DMS153 (cell line): ENCODE measurements at places on chromosomes 1 and 21.

DNA sequence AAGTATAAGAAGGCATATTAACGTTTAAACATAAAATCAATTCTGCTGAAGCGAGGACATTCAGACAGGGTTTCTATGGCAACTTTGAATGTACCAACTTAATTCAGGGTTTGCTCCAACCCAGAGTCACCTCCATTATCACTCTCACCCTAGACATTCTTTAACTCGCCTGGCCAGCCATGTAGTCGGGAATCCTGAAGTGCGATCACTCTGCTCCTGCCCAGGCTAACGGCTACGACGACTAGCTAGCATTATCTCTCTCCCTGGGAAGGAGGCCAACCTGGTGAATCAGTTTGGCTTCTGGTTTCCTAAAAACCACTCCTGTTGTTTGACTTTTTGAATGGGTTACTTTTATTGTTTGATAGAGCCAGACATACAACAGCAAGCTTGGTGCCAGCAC lies 38.9 kb upstream of the ZBTB18 start:
- peak; percentile 21 for DNase-seq

DNA sequence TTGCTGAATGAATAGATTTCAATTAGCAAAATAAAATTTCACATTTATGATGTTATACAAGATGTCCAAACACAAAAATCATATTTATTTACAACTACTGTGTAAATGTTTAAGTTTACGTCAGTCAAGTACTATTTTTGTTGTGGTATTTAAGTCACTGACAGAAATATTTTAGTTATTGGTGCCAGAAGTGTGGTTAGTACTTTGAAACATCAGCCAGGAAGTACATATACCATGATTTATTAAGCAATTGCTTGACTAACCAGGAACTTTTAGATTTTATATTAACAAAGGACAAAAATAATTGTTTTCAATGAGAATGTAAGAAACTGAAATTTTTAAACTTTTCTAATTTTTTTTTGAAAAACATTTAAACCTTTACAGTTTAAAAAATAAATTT lies 2.4 kb upstream of the FCRL4 start:
- DNase-seq = no peak

DNA sequence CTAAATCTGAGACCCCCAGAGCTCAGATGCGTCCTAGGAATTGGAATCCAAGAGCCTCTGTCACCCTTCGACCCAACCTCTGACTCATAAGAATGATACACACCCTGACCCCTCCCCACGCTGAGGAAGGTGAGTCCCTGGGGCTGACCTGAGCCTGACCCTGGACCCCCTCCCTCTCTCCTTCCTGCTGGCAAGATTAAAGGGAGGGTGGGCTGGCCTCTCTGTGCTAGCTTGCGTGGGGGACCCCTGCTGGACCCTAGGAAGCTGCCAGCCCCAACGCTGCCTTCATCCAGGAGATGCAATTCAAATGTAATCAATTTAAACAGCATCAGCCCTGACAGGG lies 627 bp downstream of the PLEKHA6 start:
- no peak for DNase-seq

DNA sequence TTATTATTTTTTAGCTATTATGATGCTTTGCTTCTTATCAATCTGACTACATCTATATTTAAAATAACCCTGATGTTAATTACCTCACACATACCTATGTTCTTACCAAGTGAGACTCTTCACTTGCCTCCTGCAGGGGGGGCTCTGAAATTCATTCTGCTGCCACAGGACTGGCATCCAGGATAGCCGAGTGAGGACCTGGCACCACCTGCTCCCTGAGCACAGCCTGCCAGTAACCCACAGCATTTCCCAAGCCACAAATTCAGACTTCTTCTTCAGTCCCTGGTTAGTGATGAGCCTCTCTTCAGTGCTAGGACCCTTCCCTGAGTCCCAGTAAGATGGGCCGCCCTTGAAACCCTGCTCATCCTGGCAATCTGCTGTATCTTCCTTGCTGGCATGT lies 296.5 kb upstream of the PLXNA2 start:
- no peak for DNase-seq

- DNase-seq = no peak
Observed at GRCh38 chr1:32878637-32879041, 7.7 kb upstream of the HPCA start.
